ENCODE measurements at places on chromosomes 12 and 14. TPM values are rescaled to one million over a fixed set of nuclear protein-coding genes. Genes with fewer than 3 reads are reported as not detected.

The ANKRD33 gene
- not detected for total RNA-seq

The MYH7 gene
- not detected for total RNA-seq

The IL23A gene
- not detected for total RNA-seq

GRCh38 chr12:26633591-26634210 is 199.3 kb downstream of the ITPR2 start:
- no peaks in the 10 kb centered on the region for H3K27me3 ChIP-seq
- no peak overlapping the region for H3K4me3 ChIP-seq
- no peak for DNase-seq
- H3K36me3 ChIP-seq: no peaks in the 10 kb centered on the region

GRCh38 chr14:89639687-89640086 is 222.7 kb upstream of the FOXN3 start:
- DNase-seq: no peak
- no peaks in the 10 kb centered on the region for H3K36me3 ChIP-seq
- no peaks in the 10 kb centered on the region for H3K4me1 ChIP-seq
- no peak overlapping the region for H3K4me3 ChIP-seq
- H3K27ac ChIP-seq: no peak overlapping the region
- H3K27me3 ChIP-seq: no peaks in the 10 kb centered on the region

DNA sequence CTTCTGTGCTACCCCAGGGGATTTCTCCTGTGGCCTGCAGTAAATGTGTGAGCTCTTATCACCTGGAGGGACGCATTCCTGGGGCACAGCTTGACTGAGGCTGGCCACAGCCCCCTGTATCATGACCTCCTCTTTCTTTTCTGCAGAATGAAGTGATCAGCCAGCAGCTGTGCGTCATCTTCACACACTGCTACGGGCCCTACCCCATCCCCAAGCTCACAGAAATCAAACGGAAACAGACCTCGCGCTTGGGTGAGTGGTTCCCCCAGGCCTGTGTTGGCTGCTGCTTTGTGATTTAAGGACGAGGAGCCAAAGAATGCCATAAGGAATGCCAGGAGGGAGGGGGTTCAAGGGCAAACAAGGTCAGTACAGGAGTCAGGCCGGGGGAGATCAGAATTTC is 50.5 kb upstream of the PWP1 start:
- no peaks in the 10 kb centered on the region for H3K36me3 ChIP-seq
- no peak overlapping the region for H3K27ac ChIP-seq
- no peaks in the 10 kb centered on the region for H3K4me1 ChIP-seq
- no peak overlapping the region for H3K4me3 ChIP-seq
- no peak for DNase-seq

DNA sequence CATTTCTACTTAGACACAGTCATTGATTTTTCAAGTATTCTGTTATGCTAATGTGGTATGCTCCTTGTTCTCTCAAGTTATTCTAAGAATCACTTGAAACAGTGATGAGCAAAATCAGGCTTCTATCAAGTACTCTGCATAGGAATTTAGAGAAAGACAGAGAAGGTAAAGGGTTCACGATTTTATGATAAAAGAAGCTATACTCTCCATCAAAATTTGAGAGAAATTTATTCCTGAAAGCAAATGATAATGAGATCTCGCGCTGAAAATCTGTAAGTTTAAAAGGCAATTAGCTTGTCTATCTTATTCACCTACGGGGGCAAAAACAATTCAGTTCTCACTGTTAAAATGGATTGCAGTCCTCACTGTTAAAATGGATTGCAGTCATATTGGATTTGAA is 1404.3 kb upstream of the FLRT2 start:
- no peaks in the 10 kb centered on the region for H3K27me3 ChIP-seq
- H3K4me1 ChIP-seq: no peaks in the 10 kb centered on the region
- no peak for DNase-seq
- no peaks in the 10 kb centered on the region for H3K36me3 ChIP-seq

GRCh38 chr14:59265808-59266207 is 77.3 kb downstream of the DAAM1 start:
- H3K36me3 ChIP-seq: no peaks in the 10 kb centered on the region
- no peak overlapping the region for H3K4me3 ChIP-seq

GRCh38 chr14:31261859-31262731 is 54.5 kb upstream of the HECTD1 start:
- peak overlapping the region; percentile 81 for H3K27ac ChIP-seq
- H3K27me3 ChIP-seq: no peaks in the 10 kb centered on the region
- peaks cover 29% of the 10 kb centered on the region for H3K4me1 ChIP-seq
- peak; percentile 77 for DNase-seq
- no peak overlapping the region for H3K4me3 ChIP-seq

DNA sequence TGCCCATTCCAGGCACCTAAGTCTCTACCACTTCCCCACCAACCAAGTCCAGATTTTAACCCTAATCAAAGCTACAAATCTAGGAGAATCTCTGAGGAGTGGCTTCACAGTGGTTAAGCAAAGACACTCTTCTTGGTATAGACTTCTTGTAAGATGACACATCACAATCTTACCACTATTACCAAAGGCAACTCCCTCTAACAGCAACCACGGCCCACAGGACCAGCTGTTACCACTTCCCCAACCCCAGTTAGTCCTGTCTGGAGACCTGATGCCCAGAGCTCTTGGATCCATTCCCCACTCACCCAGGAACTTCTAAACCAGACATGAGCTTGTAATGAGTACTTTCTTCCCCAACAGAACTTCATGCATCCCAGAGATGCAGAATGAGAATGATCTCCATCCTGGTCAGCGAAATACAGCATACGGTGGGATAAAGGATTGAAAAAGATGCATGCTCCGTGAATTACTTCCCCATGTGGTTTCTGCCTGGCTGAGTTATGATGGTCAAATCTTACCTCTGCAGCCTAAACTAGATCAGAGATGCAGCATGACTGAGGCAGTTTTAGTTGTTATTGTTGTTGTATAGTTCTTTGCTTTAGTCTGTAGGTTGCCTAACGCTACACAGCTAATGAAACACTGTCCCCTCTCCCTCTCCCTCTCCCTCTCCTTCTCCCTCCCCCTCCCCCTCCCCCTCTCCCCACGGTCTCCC is 87.7 kb upstream of the FOXN3 start:
- H3K4me3 ChIP-seq: no peak overlapping the region
- peak; percentile 43 for DNase-seq
- no peaks in the 10 kb centered on the region for H3K36me3 ChIP-seq
- no peaks in the 10 kb centered on the region for H3K27me3 ChIP-seq
- H3K4me1 ChIP-seq: peaks cover 10% of the 10 kb centered on the region

DNA sequence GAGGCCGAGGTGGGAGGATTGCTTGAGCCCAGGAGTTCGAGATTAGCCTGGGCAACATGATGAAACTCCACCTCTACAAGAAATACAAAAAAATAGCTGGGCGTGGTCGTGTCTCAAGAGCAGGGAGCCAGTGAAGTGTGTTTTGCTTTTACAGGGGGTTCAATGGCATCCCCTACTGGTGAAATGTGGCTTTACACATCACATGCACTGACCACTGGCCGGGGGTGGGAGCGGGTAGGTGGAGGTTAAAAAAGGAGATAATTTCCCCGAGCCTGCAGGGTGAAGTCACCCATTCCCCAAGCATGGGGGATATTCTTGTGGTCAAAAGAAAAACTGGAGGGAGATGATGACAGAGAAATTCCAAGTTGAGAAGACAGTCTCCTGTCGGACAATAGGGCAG is 63.6 kb upstream of the PWP1 start:
- no peak overlapping the region for H3K27ac ChIP-seq
- H3K36me3 ChIP-seq: no peaks in the 10 kb centered on the region
- no peaks in the 10 kb centered on the region for H3K27me3 ChIP-seq
- no peak overlapping the region for H3K4me3 ChIP-seq
- no peaks in the 10 kb centered on the region for H3K4me1 ChIP-seq

GRCh38 chr12:21111732-21112131 is 19.3 kb upstream of the SLCO1B1 start:
- no peaks in the 10 kb centered on the region for H3K4me1 ChIP-seq
- DNase-seq: no peak
- H3K27ac ChIP-seq: no peak overlapping the region
- no peak overlapping the region for H3K4me3 ChIP-seq

- no peak overlapping the region for H3K27ac ChIP-seq
- H3K27me3 ChIP-seq: no peaks in the 10 kb centered on the region
- DNase-seq: no peak
- H3K4me1 ChIP-seq: peaks cover 10% of the 10 kb centered on the region
Observed at GRCh38 chr14:88837495-88837894, 13.0 kb downstream of the TTC8 start.
